ENCODE measurements at places on chromosomes 6 and 20.

DNA sequence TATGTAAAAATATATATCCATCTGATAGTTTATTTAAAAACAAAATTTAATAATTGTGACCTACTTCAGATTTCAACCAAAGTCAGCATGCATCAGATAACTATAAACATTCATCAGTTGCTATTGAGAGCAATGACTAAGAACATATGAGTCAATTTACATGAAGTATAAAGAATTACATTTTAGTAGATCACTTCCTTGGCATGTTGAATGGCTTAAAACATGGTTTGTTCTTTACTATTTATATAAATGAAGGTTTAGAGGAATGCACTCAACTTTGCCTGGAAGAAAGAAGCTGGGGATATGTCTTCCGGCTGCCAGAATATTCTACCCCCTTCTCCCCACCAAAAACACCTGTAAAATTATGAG lies 6.4 kb upstream of the FAM217A start:
- peak; percentile 37 for DNase-seq

DNA sequence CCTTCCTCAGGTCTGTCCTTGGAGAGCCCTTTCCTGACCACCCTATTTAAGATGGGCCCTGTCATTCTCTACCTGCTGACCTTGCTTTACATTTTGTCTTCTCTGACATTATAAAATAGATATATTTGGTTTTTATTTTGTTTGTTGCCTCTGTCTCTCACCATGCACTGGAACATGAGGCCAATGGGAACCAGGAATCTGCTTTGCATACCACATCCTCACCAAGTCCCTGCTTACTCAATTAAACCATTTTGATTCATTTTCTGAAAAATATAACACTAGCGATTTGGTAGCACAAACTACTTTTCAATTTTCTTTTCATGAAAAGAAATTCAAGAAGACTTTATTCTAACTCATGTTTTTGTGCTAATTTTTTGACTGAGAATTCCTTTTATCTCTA lies 32.8 kb upstream of the POPDC3 start:
- no peak for DNase-seq

DNA sequence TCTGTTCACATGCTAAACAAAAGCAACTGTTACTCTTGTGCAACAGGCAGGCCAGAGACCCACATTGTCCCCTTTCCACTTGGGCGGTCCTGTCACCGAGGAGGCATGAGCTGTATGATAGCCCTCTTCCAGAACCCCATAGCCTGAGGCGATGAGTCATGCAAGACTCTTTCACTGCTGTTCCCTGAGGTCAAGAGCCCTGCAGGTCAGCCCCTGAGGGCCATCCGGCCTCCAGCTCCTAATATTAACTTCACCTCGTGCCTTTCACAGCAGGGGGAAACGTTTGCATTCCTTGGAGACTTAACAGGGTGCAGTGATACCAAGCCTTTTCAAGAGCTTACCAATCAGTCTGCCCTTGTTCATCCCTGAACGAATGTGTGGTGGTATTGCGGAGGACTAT lies 253.3 kb upstream of the ECI2 start:
- DNase-seq: no peak

DNA sequence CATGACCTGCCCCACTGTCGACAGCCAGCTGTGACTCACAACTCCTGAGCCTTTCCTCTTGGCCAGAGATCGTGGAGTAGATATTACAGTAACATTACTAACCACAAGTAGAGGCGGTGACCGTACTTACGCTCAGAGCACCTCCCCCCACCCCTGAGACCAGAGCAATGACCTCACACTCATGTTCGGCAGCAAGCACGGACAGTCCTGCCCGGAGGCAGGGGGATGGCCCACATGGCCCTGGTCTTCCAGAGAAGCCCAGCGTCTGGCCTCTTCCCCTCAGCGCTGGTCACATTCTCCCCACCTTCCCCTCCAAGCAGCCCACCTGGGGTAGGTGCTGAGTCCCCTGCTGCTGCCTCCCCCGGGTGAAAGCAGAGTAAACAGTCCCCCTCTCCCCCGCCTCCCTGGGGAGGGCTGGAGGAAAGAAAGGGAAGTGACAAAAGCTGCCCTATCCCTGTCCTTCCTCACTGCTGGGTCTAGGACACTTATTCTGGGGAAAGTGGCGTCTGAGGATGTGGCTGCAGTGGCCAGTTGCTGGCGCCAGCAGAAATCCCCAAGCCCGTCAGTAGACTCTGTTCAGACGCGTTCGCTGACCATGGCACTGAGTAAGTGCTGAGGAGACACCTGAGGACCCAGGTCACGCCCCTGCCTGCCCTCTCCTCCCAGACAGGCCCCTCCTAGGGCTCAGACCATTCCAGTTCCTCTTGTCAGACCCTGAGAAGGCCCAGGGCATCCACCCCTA lies 68.5 kb downstream of the MRPL14 start:
- peak; percentile 96 for DNase-seq

DNA sequence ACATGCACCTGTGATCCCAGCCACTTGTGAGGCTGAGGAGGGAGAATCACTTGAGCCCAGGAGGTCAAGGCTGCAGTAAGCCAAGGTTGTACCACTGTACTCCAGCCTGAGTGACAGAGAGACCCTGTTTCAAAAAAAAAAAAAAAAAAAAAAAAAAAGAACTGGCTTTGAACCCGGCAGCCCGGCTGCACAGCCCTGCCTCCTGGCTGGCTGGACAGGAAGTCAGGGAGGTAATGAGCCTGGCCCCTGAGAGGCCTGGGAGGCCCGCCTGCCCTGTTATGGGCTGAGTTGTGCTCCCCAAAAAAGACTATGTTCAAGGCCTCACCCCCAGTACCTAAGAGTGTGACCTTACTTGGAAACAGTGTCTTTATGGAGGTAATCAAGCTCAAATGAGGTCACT lies 65.6 kb downstream of the ABHD12 start:
- DNase-seq: no peak

- DNase-seq: no peak
Observed at GRCh38 chr6:39791850-39792539, at the start of gene DAAM2. TSS of gene DAAM2 (plus strand) at chr6:39792376. CDS start at chr6:39856303, 63,927 bp downstream.

- no peak for DNase-seq
Observed at GRCh38 chr6:156752666-156753301, 24.4 kb upstream of the ARID1B start.

- DNase-seq: no peak
Observed at GRCh38 chr6:42236682-42237473, 19.2 kb upstream of the MRPS10 start.

GRCh38 chr6:117142995-117143394 lies 122.4 kb upstream of the VGLL2 start:
- DNase-seq: no peak

DNA sequence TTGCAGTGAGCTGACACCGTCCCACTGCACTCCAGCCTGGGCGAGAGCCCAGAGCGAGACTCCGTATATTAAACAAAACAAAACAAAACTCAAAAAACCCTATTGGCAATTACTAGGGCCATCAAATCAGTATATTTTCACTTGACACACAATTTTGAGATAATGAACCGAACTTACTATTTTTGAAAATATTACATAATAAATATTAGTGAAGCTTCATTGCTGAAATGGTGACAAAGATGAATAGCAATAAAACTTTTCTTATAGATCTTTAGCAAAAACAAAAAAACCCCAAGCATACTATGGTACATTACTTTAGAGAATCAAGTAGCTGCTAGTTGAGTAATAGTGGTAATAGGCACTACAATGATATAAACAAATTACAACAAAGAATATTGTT lies 113.0 kb downstream of the ATG5 start:
- DNase-seq: no peak

- no peak for DNase-seq
Observed at GRCh38 chr6:26122005-26122388, 34.8 kb downstream of the HFE start.

DNA sequence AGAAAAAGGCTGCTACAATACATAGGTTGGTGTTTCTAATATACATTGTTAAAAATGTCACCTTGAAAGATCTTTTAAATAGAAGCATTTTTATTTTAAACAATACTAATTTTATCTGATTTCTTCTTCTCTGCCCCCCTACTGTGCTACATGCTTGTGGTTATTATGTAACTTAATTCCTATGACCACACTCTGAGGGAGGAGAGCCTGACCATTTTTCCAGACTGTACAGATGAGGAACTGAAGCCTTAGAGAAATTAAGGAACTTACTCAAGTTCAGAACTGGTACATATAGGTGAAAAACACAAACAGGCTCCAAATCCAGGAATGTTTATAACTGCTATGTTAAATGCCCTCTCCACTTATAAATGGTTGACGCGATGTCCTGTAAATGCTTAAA lies 43.4 kb upstream of the ARHGAP18 start:
- DNase-seq: no peak

DNA sequence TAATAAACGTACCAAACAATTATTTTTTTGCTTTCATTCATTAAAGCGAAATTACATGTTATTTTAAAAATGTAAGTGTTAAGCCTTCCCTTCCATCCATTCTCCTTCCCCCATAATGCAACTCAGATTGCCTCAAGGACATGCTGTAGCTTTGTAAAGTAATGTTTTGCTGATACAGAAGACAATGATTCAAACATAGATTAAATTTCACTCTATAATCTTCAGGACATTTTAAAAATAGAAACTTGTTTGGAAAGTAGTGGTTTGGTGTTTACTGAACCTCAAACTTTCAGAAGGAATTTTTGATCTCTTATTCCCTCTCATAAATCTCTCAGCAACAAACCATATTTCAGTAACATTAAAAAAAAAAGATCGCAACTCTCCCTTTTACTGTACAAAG lies 350.9 kb upstream of the HSF2 start:
- no peak for DNase-seq

DNA sequence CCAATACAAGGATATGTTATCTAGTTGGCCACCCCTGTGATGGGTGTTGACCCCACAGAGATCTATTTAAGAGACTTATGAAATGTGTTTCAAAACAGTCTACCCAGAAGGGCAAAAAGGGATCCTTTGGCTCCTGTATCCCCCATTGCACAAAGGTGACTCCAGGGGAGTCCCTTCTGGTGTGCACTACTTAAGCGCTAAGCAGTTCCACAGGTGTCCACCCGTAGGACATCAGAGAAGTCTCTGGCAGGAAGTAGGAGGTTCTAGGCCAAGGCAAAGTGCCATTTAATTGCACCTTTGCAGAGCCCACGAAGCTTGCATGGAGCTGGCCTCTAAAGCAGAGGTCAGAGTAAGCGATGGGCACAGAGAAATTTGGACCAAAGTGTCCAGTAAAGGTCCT lies 147.7 kb downstream of the MRPL14 start:
- DNase-seq: no peak

- DNase-seq: no peak
Observed at GRCh38 chr6:6866656-6867403, 240.9 kb upstream of the RREB1 start.

- DNase-seq: no peak
Observed at GRCh38 chr6:130620338-130620781, 206.8 kb upstream of the SMLR1 start.

DNA sequence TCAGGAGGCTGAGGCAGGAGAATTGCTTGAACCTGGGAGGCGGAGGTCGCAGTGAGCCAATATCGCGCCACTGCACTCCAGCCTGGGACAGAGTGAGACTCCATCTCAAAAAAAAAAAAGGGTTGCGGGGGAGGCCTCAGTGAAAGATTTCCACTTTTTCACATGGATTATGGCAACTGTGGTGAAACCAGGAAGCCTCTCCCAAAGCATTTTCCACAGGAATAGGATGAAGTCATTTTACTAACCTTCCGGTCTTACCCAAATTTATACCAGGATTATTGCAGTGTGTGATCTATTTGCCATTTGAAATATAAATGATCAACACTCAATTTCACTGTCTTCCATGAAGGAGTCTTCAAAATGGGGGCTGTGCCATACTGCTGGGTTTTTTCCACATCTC lies 93.6 kb upstream of the FAM8A1 start:
- no peak for DNase-seq

- DNase-seq: no peak
Observed at GRCh38 chr6:118912646-118913045, 18.7 kb downstream of the ASF1A start.

- DNase-seq: no peak
Observed at GRCh38 chr6:79042088-79042798, 35.8 kb downstream of the PHIP start.

DNA sequence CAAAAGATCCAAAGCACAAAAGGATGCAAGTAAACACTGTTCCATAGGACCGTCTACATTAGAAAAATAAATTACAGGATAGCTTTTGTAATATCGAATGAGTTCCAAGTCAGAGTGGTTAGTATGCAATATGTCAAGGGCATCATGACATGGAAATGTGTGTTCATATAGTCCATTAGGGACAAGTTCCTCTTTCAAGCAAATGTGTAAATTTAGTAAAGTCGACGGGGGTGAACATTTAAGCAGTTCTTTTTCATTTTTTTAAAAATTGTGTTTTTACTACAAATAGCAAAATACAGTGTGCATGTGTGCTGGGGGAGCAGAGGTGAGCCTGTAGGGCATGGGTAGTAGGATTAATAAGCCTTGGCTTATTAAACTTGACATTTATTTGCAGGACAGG lies 359.0 kb downstream of the ESR1 start:
- DNase-seq: no peak

DNA sequence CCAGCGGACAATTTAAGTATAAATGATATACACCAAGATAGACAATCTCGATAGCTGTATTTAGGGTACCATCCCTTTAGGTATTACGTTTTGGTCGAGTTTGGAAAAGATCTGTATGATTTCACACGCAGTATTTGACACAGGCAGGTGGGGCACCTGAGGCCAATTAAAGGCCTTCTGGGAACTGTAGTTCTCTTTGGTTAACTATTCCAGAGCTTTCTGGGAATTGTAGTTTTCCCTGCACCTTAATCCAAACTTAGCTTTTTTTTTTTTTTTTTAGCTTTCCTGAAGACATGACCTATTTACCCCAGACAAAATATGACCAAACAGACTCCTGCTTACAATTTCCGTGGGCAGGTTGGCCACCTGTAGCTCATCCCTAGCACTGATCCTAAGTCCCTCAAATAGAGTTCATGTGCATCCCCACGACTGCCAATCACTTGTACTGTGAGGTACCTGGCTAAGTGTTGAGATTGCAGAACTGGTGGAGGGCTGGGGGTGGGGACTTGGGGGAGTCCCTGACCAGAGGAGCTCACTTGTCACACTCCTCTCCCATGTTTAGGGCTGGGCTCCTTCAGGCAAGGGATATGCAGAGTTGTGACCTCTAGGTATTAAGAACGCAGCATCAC lies 999 bp upstream of the EHMT2 start:
- peak; percentile 32 for DNase-seq

DNA sequence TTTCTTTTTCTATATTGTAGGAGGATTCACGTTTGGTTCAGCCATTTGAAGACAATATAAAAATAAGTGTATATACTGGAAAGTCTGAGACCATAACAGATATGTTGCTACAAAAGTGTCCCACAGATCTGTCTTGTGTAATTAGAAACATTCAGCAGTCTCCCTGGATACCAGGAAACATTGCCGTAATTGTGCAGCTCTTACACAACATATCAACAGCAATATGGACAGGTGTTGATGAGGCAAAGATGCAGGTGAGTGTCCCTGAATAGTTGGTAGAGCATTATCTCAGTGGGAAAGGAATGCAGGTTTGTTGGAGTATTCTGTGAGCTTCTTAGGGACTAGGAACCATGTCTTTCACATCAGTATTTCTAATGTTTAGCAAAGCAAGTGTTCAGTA lies 18.3 kb upstream of the ADGRF4 start:
- DNase-seq: no peak

GRCh38 chr6:39524007-39524406 lies 201.2 kb downstream of the KIF6 start:
- no peak for DNase-seq

Measured in HS-5 (cell line).